Right cardiac atrium (tissue), 5 donors: ENCODE measurements at places on chromosomes 16 and 17.

- DNase-seq: peak; percentile 92
Observed at GRCh38 chr16:3950343-3951193, 70.1 kb upstream of the CREBBP start.

- DNase-seq: no peak
Observed at GRCh38 chr16:11278681-11279628, 2.2 kb downstream of the PRM1 start.

DNA sequence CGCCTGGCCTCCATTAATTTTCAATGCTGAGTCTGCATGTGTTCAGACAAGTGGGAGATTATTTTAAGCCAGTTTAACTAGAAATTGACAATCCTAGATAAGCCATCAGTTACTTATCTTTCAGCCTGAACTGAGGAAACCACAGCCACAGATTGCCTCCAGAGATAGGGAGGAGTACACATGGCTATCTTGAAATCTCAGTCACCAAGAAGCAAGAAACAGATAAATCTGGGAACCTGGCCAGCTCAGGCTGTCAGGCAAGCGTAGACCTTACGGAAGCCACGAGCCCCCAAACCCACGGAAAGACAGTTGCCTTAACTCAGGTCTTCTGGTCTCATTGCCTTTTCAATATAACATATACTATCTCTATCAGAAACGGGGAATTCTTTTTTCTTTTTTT lies 2.0 kb upstream of the GLG1 start:
- DNase-seq: no peak

DNA sequence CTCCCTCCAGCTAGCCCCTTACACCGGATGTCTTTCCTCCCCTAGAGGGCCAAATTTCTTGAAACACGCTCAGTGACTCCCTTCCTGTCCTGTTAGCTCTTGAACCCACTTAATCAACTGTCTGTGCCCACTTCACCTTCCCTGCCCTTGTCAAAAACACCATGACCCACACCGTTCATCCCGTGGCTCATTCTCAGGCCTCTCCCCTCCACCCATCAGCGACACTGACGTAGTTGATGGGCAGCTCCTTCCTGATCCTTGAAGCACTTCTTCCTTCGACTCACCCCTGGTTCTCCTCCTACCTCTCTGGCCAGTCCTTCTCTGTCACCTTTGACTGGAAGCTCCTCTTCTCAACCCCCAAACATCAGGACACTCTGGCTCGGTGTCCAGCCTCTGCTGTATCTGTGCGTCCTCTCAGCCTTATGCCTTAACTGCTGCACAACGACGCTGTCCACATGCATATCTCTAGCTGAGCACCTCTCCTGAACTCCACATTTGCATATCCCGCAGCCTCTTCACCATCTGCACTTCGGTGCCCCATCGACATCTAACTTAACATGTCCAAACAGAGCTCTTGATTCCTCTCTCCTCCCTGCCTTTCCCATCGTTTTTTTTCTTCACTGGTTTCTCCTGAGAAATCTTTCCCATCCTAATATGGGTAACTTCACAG lies 39.3 kb upstream of the CCDC182 start:
- DNase-seq: no peak

- no peak for DNase-seq
Observed at GRCh38 chr17:51103451-51103850, 17.2 kb downstream of the SPAG9 start.

- DNase-seq: no peak
Observed at GRCh38 chr17:9410301-9410700, 165.3 kb downstream of the STX8 start.

DNA sequence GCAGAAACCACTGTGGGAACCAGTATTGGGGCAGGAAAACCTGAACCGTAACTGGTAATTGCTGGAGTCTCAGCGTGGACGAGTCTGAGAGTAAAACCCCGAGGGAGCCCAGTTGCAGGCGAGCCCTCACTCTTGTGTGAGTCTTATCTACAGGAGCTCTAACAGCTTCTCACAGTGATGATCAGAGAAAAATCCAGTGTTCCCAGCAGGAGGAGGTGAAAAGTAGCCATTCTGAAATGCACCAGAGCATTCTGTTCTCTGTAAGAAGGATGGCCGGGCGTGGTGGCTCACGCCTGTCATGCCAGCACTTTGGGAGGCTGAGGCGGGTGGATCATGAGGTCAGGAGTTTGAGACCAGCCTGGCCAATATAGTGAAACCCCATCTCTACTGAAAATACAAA lies 161.2 kb downstream of the COPRS start:
- no peak for DNase-seq

GRCh38 chr17:77516902-77517301 lies 376.1 kb downstream of the SEC14L1 start:
- no peak for DNase-seq

GRCh38 chr17:73924909-73925186 lies 278.6 kb upstream of the RPL38 start:
- DNase-seq: no peak

DNA sequence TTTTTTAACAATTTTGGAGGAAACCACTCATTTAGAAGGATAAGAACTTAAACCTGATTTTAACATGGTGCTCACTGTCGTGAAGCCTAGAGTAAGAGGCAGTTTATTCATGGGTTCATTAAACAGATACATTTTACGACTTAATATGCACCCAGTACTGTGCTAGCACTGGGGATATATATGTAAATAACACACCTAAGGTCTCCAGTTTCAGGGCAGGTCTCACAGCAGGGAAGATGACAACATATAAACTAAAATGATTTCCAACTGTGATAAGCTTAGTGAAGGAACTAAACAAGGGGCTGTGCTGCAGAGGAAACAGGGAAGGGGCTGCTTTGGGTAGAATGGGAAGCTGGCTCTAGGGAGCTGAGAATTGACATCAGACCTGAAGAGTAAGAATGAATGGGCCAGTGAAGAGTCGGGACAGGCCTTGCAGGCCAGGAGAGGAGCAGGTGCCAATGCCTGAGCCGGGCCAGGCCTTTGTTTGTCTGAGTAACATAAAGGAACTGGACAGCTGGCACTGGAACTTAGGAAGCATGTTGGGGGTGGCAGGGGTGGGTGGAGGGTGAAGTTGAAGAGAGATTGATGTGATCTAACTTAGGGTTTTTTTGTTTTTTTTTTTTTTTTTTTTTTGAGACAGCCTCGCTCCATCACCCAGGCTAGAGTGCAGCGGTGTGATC lies 12.1 kb downstream of the NT5M start:
- no peak for DNase-seq

DNA sequence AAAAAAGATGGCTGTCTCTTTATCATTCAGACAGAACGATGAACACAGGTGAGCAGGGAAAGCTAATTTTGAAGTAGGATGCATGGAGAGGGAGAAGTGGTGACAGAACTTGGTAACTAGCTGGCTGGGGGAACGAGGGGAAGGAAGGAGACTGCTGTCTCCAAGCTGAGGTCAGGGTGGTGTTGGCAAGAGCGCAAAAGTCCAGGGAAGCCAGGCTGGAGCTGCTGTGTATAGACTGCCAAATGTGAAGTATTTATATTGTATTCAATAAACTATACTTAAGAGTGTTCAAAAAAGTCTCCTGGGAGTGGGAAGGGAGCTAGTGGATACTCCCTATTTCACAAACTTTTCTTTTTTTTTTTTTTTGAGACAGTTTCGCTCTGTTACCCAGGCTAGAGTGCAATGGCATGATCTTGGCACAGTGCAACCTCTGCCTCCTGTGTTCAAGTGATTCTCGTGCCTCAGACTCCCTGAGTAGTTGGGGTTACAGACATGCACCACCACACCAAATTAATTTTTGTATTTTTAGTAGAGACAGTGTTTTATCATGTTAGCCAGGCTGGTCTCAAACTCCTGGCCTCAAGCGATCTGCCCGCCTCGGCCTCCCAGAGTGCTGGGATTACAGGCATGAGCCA lies 8.2 kb downstream of the TMEM106A start:
- no peak for DNase-seq

DNA sequence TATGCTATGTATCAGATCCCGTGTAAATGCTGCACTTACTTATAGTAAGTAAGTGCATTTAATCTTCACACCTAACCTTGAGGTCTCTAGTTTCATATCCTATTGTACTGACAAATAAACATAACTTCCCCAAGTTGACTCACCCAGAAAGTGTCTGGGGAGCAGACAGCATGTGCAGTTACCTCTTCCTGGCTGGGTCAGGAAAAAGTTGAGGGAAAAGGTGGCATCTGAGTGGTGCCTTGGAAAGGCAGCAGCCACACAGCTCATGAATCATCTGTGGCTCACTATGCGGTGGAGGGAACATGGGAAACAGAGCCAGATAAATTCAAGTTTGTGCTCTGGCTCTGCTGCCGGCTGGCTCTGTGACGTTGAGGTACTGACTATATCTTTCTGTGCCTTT lies 382.0 kb upstream of the DYNLRB2 start:
- no peak for DNase-seq

DNA sequence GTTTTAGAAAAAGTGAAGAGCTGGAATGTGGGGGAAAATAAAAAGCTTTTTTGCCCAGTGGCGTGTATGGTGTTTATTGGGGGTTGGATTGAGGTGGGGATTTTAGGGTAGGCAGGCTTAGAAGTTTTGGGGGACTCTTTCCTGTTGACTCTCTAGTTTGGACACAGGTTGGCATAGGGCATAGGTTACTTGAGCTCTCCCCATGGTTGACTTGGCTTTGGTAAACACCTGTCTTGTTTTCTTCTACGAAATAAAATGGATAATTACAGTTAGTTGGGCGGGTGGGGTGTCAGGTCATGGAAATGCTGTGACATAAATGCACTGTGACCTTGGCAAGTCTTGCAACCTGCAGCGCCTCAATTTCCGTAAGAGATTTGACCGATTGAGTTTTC lies 680 bp upstream of the TAOK2 start:
- DNase-seq: no peak

DNA sequence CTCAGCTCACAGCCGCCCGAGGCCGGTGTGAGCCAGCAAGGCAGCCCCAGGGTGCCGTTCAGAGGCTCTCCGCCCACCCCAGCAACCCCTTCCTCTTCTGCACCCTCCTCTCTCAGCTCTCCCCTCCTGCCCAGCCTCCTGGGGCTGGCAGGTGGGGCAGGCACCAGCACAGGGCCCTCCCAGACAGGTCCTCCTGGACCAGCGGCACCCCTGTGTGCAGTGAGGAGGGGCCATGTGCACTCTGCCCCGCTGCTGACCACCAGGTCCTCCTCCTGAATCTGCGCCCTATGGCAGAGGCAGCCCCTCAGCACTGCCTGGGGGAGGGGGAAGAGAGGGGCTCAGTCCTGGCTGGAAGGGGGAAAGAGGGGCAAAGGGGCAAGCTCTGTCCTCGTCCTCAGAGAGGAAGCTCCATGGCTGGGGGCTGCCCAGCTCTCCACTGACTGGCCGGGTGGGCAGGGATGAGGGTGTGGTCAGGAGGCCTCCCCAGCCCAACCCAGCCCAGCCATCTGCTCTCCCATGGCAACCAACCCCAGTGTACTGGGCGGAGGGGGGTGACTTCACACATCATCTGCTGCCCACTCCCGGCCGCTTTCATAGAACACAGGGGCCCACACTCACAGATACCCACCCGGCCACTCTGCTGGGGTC lies 5.4 kb upstream of the BCAR1 start:
- peak; percentile 80 for DNase-seq

DNA sequence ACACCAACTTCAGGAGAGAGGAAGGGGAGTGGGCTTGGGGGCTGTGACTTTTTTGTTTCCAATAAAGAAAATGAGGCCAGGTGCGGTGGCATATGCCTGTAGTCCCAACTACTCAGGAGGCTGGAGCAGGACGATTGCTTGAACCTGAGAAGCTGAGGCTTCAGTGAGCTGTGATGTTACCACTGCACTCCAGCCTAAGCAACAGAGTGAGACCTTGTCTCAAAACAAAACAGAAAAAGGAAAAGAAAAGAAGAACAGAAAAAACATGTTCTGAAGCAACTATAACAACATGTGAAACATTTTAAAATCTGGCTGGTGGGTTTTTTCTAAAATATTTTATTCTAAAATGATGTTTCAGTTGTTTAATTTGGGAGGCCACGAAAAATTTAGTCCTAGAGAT lies 554.0 kb upstream of the ZFHX3 start:
- DNase-seq: no peak

- no peak for DNase-seq
Observed at GRCh38 chr17:40735016-40735415, 20.1 kb downstream of the KRT25 start.

GRCh38 chr16:361872-362701 lies 8.3 kb downstream of the MRPL28 start:
- peak; percentile 86 for DNase-seq

DNA sequence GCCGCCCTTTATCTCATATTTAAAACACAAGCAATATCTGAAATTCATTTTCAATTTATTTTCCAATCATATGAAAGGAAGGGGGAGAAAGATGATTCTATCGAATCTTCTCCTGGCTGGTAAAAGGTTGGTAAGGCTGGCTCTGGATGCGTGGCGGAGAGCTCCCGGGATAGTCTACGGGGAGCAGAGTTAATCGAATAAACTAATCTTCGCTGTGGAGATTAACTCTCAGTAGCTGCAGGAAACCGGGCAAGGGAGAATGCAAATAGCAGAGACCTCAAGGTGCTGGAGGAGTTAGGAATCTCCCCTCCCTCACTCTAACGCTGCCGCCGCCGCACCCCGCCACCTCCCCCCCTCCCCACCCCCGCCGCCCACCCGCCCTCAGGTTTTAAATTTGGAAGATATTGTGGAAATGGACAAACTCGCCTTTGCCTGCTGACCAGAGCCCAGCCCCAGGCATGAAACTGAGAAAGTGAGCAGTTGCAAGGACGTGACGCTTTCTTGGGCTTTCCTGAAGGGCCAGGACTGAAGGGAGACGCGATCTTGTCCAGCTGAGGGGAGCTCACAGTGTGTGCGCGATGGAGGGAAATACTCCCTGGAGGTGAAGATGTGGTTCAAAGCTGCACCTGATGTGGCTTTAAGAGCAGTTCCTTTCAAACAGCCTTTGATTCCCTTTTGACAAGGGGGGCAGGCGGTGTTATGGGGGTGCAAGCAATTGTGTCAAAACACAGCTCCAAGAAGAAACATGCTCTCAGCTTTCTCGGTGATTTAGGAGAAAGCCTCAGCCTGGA lies 308.2 kb upstream of the IRX3 start:
- DNase-seq: no peak

DNA sequence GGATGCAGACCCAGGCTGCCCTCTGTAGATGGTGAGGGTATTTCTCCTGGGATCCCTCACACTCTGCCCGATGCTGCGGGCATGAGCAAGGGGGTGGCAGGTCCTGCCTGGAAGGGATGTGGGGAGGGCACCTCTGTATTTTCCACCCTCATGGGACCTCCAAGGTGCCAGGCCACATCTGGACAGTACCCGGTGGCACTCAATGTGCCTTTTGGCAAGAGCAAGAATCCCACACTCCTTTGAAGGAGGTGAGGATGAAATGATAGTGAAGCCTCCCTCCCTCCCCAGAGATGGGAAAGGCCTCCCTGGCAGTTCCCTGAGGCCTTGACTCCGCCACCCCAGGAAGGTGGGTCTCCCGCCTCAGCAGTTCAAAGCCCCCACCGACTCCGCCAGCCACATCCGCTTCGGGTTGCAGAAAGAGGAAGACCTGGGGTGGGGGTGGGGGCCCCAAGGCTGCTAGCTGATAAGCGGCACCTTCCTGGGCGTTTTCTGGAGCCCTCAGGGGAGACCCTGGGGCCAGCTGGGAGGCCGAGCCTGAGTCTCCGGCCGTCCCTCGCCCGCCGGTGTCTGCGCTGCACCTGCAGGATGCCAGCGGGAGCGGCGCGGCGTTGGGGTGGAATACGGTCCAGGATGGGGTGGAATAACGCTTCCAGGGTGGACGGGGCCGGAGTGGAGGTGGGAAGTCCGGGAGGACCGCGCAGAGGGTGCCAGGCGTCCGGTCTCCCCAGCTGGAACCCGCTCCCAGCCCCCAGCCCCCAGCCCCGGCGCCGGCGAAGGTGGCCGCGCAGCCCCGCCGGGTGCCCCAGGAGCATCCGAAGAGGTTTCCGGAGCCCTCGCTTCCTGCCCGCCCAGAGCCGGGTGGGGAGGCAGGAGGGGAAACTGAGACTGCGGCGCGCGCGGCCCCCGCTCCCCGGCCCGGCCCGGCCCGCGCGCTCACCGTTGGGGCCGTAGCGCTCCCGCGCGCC lies 718 bp downstream of the ATP2A3 start:
- peak; percentile 70 for DNase-seq
